DND-41 (cell line): ENCODE measurements at places on chromosomes 4 and X.

DNA sequence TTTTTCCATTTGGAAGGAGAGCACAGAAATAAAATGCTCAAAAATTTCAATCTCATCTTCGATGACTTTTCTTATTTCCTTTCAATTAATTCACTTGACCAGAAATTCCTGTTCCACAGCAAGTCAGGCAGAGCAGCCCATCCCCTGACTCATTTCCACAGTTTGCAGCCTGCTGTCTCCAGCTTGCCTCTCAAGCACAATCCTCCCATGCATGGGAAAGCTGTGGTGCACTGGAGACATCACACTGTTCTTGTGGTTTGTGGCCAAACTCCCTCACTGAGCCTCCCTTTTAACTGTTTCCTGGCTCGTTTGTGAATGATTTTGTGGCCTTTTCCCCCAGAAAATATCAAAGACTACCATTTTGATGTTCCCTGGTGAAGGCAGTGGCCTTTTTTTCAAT is 114.0 kb upstream of the ENPEP start:
- peak; percentile 89 for DNase-seq

- peak; percentile 89 for DNase-seq
These were observed 45.7 kb downstream of the PRPS1 start for GRCh38 chrX:107673933-107674479.

- DNase-seq = no peak
These were observed 15.8 kb downstream of the SYNPO2 start for GRCh38 chr4:118904418-118904817.

GRCh38 chr4:34220601-34221000 is 2023.7 kb downstream of the ARAP2 start:
- DNase-seq = no peak

DNA sequence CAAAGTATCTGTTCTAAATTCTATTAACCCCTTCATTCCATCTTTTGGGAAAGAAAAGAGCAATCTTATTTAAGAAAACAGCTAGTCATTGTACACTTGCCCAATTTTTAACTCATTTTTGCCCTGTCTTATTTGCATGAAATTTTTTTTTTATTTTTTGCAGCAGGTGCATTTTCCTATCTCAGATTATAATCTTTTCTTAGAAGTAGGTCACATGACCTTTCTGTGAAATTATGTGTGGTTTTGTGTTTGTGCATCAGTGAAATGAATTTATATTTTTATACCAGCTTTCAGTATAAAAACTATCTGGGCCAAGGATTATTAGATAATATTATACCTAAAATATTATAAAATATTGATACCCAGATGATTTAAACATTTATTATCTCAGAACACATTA is 145.6 kb downstream of the INPP4B start:
- no peak for DNase-seq

DNA sequence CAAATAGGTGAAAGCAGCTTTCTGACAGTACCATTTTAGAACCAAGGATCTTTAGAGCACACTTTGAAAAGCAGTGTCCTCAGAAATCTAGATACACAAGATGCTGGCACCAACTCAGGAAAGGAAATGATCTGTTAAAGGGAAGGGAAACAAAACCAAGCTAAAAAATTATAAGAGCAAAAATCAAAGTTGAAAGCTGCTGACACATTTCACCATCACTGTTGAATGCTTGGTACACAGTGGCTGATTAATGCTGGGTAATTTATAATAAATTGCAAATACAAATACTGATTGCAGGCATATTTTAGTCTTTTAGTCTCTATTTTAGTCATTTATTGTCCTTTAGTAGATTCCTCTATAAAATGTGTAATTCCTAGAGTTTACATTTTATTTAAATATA is 1540.1 kb upstream of the PCDH10 start:
- no peak for DNase-seq

GRCh38 chrX:10156199-10157031 is at the start of gene CLCN4:
CLCN4 (plus strand) TSS chrX:10156975; CDS start chrX:10185033, 28,058 bp downstream.
- no peak for DNase-seq

GRCh38 chrX:17529151-17529745 is 154.2 kb downstream of the NHS start:
- DNase-seq = no peak

DNA sequence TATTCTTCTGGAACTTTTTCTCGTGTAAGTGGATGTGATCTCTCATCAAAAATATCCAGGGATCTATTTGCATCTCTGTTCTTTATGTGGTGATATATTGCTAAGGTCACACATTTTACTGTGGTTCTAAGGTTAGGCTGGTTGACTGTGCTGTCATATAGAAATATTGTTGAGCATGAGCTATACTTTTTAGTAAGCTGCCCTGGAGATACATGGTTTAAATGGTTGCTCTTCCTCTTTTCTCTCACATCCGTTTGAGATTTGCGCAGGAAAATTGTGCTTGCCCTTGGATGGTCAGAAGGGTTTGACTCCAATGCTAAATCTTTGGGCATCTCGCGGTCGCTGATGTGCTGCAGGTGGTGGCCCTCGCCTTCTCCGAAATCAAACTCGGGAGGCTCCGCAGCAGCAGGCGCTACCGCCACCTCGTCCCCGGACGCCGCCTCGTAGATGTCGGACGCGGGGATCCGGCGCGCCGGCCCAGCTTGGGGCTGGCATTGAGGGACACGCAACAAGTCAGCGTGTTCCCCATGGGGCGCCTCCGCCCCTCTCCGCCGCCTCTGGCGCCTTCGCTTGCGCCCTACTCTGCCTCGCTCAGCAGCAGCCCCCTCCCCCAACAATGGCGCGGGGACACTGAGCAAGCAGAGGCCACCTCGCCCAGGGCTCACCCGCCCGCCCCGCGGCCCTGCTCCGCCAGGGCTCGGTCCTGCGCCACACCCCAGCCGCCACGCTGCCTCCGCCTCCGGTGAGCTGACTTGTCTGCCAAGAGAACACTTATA is 154.5 kb downstream of the MSN start:
- DNase-seq = no peak

- DNase-seq = no peak
These were observed 769.8 kb upstream of the NDST4 start for GRCh38 chr4:115883231-115883630.

DNA sequence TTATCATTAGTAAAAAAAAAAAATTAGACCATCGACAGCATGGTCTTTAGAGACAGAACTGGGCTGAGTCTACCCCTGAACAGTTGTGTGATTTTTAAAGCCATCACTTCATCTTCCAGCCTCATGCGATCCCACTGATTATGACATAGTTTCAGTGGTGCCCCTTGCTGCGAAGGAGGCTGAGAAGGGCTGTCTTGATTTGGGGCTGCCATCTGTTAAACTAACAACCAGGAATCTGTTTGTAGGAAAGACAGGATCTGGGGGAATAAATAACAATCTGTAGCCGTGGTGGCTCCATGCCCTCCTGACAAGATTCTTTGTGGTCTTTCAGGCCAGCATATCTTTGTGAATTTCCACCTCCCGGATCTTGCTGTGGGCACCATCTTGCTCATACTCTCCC is 17.1 kb downstream of the SLC34A2 start:
- no peak for DNase-seq

- DNase-seq = no peak
These were observed 20.6 kb downstream of the DCHS2 start for GRCh38 chr4:154471032-154471431.

DNA sequence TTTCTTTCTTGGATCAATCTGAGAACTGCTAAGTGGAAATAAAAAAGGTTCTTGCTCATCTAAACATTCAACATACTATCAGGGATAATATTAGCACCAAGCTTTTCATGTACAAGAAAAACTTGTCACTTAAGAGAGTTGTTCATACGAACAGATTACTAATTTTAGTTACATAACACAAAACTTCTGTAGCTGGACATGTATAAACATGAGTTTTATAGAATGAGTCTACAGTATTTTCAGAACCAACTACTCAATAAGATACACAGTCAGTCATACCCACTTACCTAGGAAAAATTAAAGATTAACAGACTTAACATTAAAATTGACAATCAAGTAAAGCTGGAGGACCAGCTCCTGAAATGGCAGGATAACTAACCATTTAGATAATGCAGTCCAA is 540.1 kb upstream of the FAM241A start:
- DNase-seq = no peak

GRCh38 chr4:25096251-25096980 is 63.8 kb downstream of the SEPSECS start:
- no peak for DNase-seq

DNA sequence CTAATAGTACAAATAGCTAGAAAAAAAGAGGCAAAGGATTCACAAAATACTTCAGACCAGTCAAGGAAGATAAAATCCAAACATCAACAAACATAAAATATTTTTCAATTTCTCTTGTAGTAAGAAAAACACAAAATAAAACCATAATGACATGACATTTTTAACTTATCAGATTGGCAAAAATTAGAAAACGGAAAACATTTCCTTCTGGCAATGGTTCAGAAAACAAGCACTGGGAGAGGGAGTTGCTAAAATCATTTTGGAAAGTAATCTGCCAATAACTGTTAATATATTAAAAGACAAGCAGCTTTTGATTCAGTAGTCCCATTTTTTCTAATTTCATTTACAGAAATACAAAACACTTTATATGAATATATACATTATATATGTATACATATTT is 26.1 kb downstream of the TKTL2 start:
- DNase-seq = no peak

DNA sequence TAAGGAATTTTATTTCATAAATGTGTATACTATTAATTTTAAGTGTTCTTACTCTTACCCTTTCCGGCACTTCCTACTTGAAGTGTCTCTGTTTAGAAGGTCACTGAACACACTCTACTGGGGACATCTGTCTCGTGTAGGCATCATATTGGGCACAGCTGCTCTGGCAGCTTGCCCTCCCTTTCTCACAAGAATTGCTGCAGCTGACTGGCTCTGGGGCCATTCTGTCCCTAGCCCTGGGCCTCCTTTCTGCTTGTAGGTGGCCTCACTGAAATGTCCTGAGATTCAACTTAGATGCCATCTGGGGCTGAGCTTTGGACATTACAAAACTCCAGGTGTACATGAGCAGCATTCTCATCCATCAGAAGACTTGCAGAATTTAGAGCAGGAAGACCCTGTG is 49.6 kb downstream of the SMAD1 start:
- no peak for DNase-seq

DNA sequence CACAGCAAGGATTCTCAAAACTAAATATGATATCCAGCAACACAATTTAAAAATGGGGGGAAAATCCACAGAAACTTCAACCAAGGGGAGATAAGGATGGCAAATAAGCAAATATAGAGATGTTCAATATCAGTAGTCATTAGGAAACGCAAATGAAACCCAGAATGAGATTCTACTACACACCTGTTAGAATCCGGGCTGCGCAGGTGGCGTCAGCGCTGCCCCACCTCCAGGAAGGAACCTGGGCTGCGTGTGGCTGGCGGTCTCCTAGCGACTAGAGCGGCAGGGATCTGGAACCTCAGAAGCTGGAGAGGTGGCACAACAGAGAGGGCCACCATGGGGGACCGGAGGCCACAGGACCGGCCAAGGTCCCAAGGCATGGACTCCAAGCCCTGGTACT is at the start of gene FAM47B:
Gene FAM47B, plus strand, starts transcription at position 301 of the 400 bp plus-strand sequence. Its CDS starts 36 bp downstream, at position 337.
- no peak for DNase-seq

- no peak for DNase-seq
These were observed 1.7 kb upstream of the CXCR3 start for GRCh38 chrX:71619986-71620385.

DNA sequence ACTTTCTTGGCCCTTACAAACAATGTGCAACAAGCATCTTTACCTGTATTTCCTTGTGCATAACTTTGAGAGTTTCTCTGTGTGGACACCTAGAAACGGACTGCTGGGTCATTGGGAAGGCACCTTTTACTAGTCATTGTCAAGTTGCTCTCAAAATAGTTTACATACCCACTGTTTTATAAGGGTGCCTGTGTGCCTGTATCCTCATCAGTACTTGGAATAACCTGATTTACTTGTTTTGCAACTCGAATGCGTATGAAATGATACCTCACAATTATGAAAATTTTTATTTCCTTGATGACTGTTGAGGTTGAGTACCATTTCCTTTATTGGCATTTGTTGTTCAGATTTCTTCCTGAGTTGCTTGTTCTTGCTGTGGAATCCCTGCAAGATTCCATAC is 150.8 kb downstream of the STIM2 start:
- DNase-seq = no peak

DNA sequence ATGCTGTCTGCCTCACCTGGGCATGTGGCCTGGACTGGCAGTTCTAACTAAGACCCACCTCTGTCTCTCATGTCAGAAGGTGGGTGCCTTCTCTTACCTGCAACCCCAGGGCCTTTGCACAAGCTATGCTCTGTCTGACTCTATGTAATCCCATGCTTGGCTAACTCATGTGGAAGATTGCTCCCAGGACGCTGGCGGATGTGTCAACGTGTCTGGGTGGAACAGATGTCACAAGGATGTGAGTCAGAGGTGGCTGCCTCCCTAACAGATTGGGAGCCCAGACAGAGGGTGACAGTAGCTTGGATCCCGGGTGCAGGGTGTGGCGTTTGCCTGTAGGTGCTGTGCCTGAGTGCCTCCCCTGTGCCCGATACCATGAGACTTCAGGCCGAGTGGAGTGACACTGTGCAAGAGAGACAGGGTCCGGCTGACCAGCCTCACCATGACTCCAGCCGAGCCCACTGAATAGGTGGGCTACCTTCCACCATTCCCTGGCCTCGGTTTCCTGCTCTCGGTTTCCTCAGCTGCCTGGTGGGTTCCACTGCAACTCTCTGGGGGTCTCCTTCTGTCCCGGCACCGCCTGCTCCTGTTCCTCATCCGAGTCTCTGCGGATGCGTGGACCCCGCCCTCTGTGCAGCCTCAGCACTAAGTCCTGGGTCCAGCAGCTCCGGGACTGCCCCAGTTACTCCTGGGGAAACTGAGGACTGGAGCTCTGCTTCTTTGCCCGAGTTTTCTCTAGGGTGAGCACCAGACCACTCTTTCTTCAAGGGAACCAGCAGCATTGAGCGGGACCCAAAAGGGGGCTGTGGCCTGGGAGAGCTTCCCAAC is 11.0 kb downstream of the SH3BP2 start:
- DNase-seq = no peak

DNA sequence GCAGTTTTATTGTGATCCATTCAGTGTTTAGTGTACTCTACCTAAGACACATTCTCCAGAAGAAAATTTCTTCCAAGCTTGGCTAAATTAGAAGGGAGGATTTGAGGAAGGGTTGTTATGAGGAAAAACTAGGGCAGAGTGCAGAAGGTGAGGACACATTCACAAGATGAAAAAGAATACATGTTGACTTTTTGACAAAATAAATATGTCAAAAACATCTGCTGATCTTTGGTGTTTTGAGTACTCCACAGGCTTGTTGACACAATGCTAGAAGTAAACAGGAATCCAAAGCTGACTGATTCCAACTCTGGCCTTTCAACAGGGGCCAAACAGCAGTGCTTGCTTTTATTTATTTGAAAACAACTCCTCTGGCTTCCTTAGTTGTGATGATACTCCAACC is 125.8 kb upstream of the SLC7A11 start:
- DNase-seq = no peak

DNA sequence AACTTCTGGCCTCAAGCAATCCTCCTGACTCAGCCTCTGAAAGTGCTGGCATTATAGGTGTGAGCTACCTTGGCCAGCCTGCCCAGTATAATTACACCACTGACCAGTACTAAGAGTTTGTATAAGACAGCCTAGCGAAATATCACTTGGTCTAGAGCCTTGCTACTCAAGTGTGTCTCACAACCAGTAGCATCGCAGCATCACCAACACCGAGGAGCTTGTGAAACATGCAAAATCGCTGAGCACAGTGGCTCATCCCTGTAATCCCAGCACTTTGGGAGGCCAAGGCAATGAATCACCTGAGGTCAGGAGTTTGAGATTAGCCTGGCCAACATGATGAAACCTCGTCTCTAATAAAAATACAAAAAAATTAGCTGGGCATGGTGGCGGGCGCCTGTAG is 102.0 kb upstream of the GATB start:
- DNase-seq = no peak
